Frontal cortex (tissue), 4 donors: ENCODE measurements at places on chromosomes 3 and 15.

GRCh38 chr15:96948981-96949380, 618.5 kb downstream of the NR2F2 start:
- no peak for DNase-seq

- DNase-seq, result no peak
Measured at GRCh38 chr3:12643724-12644123, 20.2 kb downstream of the RAF1 start.

DNA sequence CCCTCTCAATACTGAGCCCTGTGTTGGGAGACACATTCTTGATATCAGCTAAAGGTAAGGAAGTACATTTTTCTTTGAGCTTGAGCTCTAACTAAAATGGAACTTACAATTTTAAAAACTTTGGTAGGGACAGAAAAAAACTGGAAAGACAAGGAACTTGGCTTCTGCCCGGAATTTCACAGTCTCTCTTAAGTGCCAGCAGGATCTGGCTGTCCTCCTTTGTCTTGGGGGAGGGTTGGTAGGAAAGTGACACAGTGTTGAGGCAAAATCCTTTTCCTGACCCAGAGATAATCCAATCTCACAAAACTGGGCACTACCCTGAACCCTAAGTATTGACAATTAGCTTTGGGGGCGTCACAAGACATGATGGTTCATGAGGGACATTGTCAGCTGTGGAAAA, 45.3 kb downstream of the ZPLD1 start:
- no peak for DNase-seq

DNA sequence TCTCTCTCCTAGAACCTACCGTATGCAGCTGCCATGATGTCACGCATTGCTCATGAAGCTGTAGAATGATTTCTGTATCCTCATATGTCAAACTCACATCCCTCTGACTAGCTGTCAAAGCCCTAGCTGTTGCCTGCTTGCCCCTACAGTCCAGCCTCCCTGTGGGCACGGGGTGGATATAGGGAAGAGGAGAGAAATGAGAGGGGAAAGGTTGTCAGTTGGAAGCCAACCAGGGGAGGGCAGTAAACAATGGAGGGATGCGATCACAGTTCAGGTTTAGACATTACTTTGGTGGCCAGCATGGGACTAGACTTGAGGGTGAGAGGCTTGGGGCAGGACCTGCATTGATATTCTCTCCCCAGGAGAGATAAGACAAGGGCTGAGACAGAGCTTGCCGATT, 1.7 kb upstream of the HDGFL3 start:
- no peak for DNase-seq

- DNase-seq, result no peak
Measured at GRCh38 chr15:62486041-62486440, 321.0 kb upstream of the C2CD4B start.

GRCh38 chr15:81752546-81752942, 293.3 kb downstream of the MEX3B start:
- peak; percentile 4 for DNase-seq

- DNase-seq, result no peak
Measured at GRCh38 chr3:198062068-198062465, 102.0 kb downstream of the LMLN start.

DNA sequence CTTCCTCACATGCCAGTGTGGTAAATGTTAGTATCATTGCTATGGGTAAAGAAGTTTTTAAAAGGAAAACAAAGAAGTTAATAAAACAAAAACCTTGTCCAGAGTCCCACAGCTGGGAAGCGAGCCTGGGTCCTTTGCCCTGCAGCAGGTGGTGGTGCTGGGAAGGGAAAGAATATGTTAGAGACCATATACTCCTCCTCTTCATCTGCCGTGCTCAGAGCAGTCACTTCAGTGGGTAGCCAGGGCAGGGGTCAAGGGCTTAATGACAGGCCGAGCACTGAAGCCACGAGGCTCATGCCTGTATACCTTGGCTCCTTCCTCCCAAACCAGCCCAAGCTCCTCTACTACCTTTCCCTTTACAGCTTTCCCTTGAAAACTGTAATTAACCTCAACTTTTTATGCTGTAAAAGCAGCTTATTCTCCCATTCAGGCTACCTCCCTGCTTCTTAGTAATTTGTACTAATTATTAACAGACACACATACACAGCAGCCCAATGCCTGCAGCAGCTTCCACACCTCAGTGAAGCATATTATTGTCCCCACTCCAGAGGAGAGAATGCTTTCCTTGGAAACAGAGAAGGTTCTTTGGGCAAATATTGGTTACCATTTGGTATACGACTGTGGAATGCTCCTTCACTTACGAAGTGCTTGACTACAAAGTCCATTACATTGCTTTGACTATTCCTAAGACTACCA, 362.1 kb downstream of the EPHB1 start:
- no peak for DNase-seq

GRCh38 chr3:111603679-111604078, 8.5 kb upstream of the ZBED2 start:
- no peak for DNase-seq

GRCh38 chr3:160400702-160401150, 1.3 kb downstream of the SMC4 start:
- no peak for DNase-seq

GRCh38 chr3:11613319-11613718, 30.4 kb downstream of the VGLL4 start:
- no peak for DNase-seq

DNA sequence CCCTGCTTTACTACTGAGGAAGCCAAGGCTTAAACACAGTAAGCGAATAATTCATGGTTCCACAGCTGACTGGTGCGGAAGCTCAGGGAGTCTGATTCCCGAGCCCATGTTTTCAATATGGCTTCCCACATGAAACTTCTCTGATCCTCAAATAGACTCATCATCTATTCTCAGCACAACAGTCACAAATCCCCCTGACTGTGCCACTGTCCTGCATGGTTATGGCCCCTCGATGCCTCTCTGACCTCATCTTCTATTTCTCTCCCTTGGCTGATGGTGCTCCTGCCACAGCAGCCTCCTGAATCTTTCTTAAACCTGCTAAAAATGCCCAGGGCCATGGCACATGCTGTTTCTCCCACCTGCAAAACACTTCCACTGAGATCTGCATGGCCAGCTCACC, 43.2 kb downstream of the SRGAP3 start:
- DNase-seq, result no peak

GRCh38 chr3:156332304-156332703, 211.9 kb downstream of the KCNAB1 start:
- DNase-seq, result no peak

GRCh38 chr3:13465236-13465873, 14.8 kb upstream of the HDAC11 start:
- DNase-seq, result no peak

DNA sequence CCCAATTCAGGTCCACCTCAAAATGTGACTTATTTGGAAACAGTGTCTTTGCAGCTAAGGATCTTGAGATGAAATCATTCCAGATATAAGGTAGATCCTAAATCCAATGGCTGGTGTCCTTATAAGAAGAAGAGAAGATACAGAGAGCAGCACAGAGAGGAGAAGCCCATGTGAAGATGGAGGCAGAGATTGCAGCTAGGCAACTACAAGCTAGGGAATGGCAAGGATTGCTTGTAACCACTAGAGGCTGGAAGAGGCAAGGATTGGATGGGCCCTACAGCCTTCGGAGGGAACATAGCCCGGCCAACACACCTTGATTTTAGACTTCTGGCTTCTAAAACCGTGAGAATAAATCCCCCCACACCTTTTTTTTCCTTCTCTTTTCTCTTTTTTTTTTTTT, 38.5 kb downstream of the SYN2 start:
- DNase-seq, result no peak

GRCh38 chr3:171770689-171771620, 39.3 kb downstream of the PLD1 start:
- DNase-seq, result no peak

DNA sequence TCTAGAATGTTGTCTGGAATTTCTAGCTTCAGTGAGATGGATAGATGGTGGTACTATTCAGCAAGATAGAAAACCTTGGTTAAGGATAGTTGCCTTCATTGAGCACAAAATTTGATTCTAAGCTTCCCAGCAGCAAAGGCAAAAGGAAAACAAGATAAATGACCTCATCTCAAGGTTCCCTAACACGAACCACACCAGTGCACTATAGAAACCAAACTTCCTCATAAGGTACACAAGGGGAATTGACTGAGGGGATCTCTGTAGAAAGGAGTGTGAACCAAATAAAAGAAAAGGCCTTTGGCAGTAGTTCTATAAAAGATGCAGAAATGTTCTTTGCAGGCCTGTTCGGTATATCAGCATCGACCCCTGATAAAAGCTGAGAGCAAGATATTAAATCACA, 288.9 kb downstream of the SHQ1 start:
- DNase-seq, result no peak

DNA sequence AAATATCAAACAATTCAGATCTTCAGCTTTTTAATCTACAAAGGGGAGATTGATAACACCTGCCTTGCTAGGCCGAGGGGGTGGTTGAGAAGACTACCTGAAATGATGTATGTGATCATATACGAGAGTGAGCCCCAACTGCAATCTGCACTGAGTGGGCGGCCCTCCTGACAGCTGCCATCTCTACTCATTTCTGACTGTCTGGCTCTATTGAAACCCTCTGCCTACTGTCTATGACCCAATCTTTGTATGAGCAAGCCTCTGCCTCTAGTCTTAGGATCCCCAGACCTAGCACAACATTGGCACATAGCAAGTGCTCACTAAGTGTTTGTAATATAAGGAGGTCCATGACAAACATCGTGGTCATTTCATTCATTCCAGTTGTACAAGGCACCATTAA, 144.4 kb upstream of the NR2F2 start:
- no peak for DNase-seq

DNA sequence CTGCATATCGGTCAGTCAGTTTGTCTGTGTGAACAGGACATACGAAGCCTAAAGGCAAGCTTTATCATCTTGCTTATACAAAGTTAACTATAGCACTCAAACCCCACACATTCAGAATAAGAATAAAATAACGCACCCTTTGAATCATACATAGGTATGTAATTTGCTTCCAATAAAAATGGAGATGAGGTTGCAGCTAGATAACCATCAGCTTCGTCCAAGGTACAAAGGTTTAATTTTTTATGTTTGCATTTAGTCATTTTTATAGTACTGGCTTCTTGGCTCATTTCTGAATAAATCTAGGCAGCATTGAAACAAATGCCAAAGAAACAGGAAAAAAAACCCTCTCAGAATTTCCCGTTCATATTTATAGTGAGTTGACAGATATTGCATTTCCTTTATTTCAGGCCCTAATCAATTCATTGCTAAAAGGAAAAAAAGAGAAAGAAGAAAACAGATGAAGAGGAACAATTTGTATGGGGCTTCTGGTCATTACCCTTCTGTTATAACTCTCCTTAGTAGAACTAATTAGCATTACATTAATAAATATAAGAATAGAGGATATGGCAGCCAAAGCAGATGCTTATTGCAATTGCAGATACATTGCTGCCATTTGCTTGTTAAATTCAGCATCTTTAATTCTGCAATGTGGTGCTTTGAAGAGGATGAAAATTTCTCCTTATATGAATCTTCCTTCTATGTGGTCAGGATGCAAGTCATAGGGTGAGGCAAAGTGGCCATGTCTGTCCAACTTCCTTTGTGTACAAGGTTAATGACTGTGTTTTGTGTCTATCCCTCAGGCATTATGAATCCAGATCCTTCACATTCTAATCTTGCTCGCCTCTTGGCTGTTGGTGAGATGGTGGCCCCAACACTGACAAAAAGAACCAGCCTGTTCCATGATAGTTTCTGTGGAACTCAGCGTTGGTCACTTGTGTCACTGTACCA, 550.0 kb downstream of the AGBL1 start:
- DNase-seq, result no peak

DNA sequence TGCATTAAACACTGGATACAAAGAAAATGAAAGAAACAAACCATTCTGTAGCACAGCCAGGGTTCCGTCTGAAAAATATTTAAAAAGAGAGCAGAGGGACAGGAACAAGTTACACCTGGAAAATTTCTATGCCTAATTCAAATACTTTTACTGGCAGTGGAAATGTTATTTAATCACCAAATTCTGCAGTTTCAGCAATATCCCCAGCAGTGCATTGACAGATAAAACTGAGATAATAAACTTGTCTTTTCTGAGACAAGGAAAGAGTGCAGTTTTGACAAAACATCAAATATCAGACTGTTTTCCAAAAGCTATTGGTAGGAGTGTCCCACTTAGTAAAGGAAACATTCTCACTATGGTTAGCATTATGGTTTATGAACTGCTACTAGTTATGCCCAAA, 173.4 kb upstream of the FAM3D start:
- DNase-seq, result no peak

DNA sequence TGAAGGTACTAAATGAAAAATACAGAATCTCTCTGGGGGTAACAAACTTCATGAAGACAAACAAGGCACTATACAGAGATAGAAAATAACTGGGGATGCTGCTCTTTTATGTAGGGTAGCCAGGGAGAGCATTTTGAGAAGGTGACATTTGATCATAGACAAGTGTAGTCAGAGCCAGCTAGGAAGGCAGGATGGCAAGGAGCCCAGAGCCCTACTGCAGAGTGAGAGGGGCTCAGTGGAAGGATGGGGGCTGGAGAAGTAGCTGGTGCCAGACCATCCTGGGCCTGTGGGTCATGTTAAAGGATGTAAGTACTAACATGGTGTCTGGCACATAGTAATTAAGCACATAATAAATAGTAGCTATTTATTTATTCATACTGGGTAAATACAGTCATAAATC, 133.6 kb downstream of the MEIS2 start:
- no peak for DNase-seq

DNA sequence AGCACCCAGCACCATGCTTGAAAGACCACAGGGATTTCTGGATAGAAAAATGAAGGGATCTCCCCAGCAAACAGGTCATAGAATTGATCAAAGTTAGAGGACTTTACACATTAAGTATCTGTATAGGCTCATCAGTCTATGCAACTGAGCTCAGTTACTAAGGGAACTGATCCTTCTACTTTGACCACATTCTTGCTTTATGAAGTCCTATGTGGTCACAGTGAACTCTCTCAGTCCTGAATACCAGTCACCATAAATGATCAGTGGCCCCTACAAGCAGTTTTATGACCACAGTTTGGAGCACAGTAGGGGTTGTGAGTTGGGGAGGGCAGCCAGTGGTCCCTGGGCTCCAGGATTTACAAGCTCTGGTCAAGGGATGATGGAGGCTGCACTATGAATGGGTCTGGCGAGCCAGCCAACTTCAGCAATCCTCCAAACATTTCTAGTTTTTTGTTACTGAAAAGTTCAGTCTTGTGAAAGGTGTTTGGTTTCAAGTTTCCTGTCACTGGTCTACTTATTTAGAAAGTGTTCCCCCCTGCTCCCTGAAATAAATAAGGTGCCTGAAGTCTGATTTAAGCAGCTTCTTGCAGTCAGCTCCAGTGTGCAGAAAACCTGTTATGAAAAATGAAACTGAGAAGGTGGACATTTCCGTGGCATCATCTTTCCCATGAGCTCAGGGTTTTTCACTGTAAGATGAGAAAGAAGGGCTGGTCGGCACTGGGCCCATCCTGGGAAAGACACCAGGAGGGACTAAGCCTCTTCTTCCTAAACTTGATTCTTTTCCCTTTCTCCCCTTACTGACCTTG, 75.5 kb downstream of the DAPK2 start:
- DNase-seq, result no peak

DNA sequence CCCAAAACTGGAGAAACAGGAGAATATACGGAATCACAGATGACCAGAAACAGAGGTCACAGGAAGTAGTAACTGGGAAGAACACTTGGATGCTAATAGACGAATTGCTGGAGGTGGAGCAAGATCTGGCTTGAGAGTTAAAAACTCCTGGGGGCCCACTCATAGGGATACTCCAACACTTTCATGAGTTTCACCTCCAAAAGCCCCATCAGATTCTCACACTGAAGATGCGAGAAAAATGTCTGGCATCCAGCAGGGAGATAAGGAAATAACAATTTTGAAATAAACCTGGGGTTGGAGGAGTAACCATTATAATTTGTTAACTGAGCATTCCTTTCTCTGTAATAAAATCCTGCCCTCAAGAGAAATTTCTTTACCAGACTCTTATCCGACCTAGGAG, 154.0 kb downstream of the ANXA2 start:
- DNase-seq, result no peak
